ENCODE measurements at places on chromosomes 6 and 20. TPM values are rescaled to one million over a fixed set of nuclear protein-coding genes. Genes with fewer than 3 reads are reported as not detected.
A peak's percentile ranks its signal among the peaks of the same experiment; 100 is the strongest.

DNA sequence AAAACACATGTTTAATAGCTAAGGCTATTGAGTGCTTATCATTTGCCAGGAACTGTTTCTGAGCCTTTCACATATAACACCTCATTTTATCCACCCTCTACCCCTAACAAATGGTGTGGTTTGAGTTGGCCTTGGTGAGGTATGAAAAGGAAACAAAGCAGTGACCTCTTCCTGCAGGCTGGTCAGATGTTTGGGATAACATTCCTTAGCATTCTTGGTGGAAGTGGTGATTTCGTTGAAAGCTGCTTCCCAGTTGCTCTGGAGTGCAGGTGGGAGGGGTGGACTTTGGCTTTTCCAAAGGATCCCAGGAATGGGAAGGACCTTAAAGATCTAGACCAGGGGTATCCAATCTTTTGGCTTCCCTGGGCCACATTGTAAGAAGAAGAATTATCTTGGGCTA is 41.3 kb downstream of the CARMIL1 start:
- H3K4me3 ChIP-seq, result no peak overlapping the region
- peaks cover 13% of the 10 kb centered on the region for H3K27me3 ChIP-seq
- H3K36me3 ChIP-seq, result no peaks in the 10 kb centered on the region
- DNase-seq, result no peak

DNA sequence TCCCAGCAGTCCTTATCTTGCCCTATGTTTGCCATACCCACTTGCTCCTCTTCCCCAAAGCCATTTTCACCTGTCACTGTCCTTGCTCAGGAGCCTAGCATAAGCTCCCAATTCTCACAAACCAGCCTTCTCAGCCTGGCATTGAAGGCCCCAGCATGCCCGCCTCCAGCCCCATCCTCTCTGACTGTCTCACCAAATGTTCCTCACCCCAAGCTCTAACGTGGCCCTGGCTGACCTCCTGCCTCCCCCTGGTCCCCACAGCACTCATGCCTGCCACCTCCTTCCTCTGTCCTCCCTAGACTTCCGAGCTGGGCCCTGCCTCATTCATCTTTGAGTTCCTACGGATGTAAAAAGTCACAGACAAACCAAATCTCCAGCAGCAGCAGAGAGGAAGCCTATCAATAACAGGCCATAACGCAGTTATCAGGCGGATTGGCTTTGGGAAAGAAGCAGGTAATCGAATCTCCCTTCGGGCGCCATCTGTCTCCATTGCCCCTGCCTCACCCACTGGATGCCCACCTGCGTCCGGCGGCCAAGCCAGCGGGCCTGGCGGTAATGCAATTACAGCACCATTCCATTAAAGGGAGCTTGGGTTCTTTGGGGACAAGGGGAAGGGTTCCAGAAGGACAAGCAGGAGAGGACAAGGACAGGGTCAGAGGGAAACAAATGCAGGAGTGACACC is 104.4 kb downstream of the MRPL14 start:
- DNase-seq, result no peak
- H3K4me3 ChIP-seq, result no peak overlapping the region

- DNase-seq, result no peak
- peak overlapping the region; percentile 80 for H3K4me3 ChIP-seq
- H3K4me1 ChIP-seq, result peaks cover 17% of the 10 kb centered on the region
These were observed 106.4 kb upstream of the TAB2 start for GRCh38 chr6:149211046-149211571.

GRCh38 chr6:41894366-41895299 is 542 bp downstream of the USP49 start:
- H3K27ac ChIP-seq, result no peak overlapping the region
- H3K27me3 ChIP-seq, result no peaks in the 10 kb centered on the region
- DNase-seq, result no peak
- peaks cover 9% of the 10 kb centered on the region for H3K4me1 ChIP-seq

DEFB124 gene
- total RNA-seq, result not detected

- peak overlapping the region; percentile 84 for H3K27ac ChIP-seq
- H3K36me3 ChIP-seq, result no peaks in the 10 kb centered on the region
- peak; percentile 64 for DNase-seq
- peak overlapping the region; percentile 67 for H3K4me3 ChIP-seq
- H3K4me1 ChIP-seq, result peaks cover 28% of the 10 kb centered on the region
These were observed 8.0 kb upstream of the BCAS1 start for GRCh38 chr20:54078296-54078984.

DNA sequence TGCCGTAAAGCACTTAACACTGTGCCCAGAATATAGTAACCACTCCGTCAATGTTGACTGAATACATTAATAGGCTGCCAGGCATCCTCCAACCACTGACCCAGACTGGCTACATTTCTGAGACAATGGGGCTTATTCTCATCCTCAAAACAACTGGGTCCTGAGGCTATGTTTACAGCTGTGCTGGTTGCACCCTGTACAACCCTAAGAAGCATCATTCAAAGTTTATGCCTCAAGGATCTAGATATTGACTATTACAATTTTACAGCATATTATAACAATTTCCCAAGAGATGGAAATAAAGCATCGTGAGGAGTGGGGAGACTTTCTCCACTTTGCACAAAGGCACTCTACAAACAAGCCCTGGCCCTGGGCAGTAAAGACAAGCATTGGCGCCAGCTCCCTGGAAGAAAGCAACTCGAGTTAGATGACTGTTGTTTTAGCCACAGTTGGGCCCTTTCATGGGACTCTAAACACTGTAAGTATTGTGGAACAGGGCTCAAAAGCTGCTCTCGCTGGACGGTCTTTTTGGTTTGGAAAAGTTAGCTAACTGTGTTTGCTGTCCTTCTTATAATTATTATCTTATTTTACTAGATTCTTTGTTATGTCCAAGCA is 30.2 kb downstream of the MYLIP start:
- DNase-seq, result no peak
- peaks cover 31% of the 10 kb centered on the region for H3K4me1 ChIP-seq
- no peak overlapping the region for H3K27ac ChIP-seq
- H3K27me3 ChIP-seq, result no peaks in the 10 kb centered on the region
- no peak overlapping the region for H3K4me3 ChIP-seq

SYCP2 gene
- total RNA-seq, result 1.4 TPM

BTNL2 gene
- not detected for total RNA-seq

FNDC1 gene
- total RNA-seq, result not detected

GRCh38 chr20:63248835-63249591 is 5.2 kb downstream of the NKAIN4 start:
- no peak overlapping the region for H3K27ac ChIP-seq
- no peak overlapping the region for H3K4me3 ChIP-seq
- peaks cover 19% of the 10 kb centered on the region for H3K27me3 ChIP-seq
- H3K36me3 ChIP-seq, result no peaks in the 10 kb centered on the region
- DNase-seq, result no peak

TRIM40 gene
- total RNA-seq, result not detected

- peaks cover 36% of the 10 kb centered on the region for H3K4me1 ChIP-seq
- H3K36me3 ChIP-seq, result peaks cover 19% of the 10 kb centered on the region
- DNase-seq, result no peak
- H3K27me3 ChIP-seq, result no peaks in the 10 kb centered on the region
These were observed 45.8 kb downstream of the HIVEP2 start for GRCh38 chr6:142898927-142899895.

DNA sequence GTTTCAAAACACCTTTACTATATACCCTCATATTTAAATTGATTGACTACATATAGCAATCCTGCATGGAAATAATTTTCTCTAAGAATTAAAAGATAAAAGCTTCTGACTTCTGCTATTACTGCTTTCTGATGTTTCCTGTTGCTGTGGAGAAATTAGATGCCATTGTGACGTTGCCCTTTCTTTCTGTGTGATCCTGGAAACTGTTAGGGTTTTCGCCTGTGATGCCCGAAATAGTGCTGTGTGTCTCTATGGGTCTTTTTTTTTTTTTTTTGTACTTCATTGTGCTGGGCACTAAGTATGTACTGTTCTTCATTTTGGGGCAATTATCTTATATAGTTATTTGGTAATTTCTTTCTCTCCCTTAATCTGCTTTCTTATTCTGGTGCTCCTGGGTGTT is 205.0 kb downstream of the ARID1B start:
- H3K27me3 ChIP-seq, result no peaks in the 10 kb centered on the region
- peaks cover 54% of the 10 kb centered on the region for H3K4me1 ChIP-seq
- no peak overlapping the region for H3K27ac ChIP-seq

SNAI1 gene
- 1.3 TPM for total RNA-seq

- H3K27me3 ChIP-seq, result peaks cover 19% of the 10 kb centered on the region
- no peak overlapping the region for H3K27ac ChIP-seq
- no peaks in the 10 kb centered on the region for H3K4me1 ChIP-seq
- no peaks in the 10 kb centered on the region for H3K36me3 ChIP-seq
- DNase-seq, result no peak
These were observed 162.9 kb upstream of the SASH1 start for GRCh38 chr6:148179786-148180185.

DNA sequence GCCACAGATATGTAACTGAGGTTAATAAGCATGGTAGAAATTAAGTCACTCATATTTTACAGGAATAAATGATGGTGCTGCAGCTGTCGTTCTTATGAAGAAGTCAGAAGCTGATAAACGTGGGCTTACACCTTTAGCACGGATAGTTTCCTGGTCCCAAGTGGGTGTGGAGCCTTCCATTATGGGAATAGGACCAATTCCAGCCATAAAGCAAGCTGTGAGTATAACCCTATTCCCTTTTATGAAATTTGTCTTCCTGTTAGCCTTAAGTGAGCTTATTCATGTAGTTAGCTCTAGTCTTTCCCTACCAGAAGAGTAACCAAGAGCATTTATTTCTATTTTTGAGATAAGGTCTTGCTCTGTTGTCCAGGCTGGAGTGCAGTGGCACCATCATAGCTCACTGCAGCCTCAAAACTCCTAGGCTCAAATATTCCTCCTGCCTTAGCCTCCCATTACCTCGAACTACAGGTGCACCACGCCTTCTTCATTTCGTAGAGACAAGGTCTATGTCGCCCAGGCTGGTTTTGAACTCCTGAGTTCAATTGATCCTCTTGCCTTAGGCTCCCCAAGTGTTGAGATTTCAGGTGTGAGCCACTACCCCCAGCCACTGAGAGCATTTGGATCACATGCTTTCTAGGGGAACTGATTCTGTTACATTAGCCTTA is 12.0 kb downstream of the TCP1 start:
- peaks cover 39% of the 10 kb centered on the region for H3K36me3 ChIP-seq
- H3K4me3 ChIP-seq, result no peak overlapping the region
- H3K27me3 ChIP-seq, result no peaks in the 10 kb centered on the region

DNA sequence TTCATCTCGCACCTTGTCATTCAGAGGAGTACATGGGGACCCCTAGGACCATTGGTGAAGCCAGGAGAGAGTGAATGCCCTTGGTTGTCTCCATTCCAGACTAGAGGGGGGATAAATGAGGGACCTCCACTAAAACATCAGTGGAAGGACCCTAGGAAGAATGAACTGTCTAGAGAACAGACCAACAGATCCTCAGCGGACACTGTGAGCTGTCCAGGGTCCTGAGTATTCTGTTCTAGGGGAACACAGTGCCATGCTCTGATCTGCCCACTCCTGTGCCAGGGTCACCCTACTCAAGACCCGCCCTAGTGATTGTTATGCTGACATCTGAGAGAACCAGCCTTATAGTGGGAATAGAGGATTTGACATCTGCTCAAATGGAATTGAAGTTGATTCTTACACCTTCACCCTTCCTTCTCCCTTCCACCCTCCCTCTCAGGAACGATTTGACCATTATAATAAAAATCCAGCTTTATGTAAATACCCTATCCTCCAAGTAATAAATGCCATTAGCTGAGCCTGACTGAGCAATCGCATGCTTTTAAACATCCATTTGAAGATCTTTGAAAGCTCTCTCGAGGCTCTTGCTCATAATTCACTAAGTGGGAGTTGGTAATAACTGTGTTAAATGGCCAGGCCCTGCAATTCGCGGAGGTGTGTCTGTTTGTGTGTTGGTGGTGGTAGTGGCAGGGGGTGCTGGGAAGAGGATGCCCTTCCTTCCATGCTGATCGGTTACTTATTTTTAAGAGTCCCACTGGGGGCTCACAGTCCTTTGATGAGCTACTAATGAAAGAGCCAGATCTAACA is 43.6 kb upstream of the SLC32A1 start:
- H3K36me3 ChIP-seq, result no peaks in the 10 kb centered on the region
- H3K27me3 ChIP-seq, result peaks cover 29% of the 10 kb centered on the region
- H3K4me1 ChIP-seq, result no peaks in the 10 kb centered on the region
- no peak overlapping the region for H3K27ac ChIP-seq
- H3K4me3 ChIP-seq, result no peak overlapping the region

DNA sequence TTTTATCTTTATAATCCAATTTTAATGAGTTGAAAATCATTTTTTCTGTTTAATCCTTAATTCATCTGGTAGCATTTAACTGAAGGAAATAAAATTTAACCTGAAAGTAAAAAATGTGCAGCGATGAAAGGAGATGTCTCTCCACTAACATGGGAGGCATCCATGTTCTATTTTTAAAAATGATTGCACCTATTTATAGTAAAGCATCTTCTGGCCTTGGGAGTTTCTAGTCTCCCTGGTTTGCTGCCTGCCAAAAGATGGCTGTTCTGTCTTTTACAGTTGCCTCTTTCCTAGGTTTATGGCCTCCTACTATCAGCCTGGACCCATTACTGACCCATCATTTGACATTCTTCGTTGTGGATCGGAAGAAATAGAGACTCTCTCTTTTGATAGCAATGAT is 143.0 kb downstream of the B3GAT2 start:
- H3K4me3 ChIP-seq, result no peak overlapping the region
- no peak overlapping the region for H3K27ac ChIP-seq
- H3K4me1 ChIP-seq, result no peaks in the 10 kb centered on the region

DNA sequence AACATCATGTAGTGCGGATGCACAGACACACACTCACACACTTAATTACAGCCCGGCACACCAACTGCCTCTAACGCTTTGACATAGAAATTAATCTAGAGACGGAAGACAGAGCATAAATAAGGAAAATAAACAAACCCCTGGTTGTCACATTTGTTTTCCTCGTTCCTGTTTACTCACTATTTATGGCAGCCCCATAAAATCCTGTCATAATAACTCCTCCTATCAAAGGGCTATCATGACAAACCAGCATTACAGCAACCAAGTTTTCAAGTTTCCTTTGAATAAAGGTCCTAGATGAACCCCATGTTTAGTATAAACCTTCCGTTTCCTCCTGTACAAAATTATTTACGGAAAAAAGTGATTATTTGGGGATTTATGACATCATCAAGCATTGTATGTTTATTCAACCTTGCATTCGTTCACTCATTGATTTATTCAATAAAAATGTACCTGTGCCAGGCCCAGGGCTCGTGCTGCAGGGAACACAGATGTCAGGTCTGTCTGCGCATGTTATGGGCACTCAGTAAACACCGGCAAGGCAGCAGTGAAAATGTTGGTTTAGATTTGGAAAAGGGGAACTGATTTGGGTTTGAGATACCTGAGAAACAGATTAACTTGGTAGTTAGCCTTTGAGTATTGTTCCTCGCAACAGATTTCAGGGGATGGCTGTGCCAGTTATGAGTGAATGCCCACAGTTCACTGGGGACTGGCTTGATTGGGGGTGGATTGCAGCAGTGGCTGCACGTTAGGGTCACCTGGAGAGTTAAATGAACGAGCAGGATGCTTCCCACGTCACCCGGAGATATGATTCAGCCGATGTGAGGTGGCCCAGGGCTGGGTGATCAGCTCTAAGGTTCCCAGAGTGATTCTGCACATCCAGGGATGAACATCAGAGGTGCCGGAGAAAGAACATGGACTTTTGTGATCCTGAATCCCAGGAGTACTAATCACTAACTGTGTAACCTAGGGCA is 295.3 kb upstream of the FOXQ1 start:
- no peak for DNase-seq
- no peaks in the 10 kb centered on the region for H3K36me3 ChIP-seq
- no peak overlapping the region for H3K27ac ChIP-seq
- H3K4me3 ChIP-seq, result no peak overlapping the region
- peaks cover 49% of the 10 kb centered on the region for H3K27me3 ChIP-seq
- H3K4me1 ChIP-seq, result no peaks in the 10 kb centered on the region

CFAP61 gene
- not detected for total RNA-seq

MAPK13 gene
- total RNA-seq, result 40.7 TPM

All from natural killer cell treated with Interleukin-12 subunit alpha and Interleukin-12 subunit beta and Interleukin-15 and Interleukin-18, amount 100 ng/mL, for 72 hours (primary cell).